Activated naive CD4-positive, alpha-beta T cell treated with anti-CD3 and anti-CD28 coated beads for 36 hours (primary cell): ENCODE measurements at places on chromosomes 5 and 9.
A peak's percentile ranks its signal among the peaks of the same experiment; 100 is the strongest.

DNA sequence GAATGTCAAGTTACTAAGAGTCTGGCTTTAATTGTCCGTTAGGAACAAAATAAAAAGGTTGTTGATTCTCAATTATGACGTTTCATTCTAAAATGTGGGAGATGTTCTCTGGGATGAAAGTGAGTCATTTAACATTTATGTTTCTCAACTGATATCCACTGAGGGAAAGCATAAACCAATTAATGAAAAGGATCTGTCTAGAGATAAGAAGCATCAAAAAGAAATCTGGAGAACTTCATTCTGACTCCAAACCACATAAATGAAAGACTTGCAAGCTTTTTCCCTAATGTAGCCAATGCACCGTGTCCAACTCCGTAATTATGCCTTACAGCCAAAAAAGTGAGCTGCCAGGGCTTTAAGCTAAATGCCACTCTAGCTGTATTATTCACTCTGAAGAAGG, 654.2 kb downstream of the TLE1 start:
- H3K27me3 ChIP-seq: no peaks in the 10 kb centered on the region
- no peak overlapping the region for H3K4me3 ChIP-seq
- DNase-seq: no peak
- no peaks in the 10 kb centered on the region for H3K36me3 ChIP-seq
- no peaks in the 10 kb centered on the region for H3K4me1 ChIP-seq
- no peak overlapping the region for H3K27ac ChIP-seq

- no peak overlapping the region for H3K27ac ChIP-seq
- H3K27me3 ChIP-seq: no peaks in the 10 kb centered on the region
- DNase-seq: no peak
Observed at GRCh38 chr5:142395334-142395733, 70.5 kb upstream of the SPRY4 start.

DNA sequence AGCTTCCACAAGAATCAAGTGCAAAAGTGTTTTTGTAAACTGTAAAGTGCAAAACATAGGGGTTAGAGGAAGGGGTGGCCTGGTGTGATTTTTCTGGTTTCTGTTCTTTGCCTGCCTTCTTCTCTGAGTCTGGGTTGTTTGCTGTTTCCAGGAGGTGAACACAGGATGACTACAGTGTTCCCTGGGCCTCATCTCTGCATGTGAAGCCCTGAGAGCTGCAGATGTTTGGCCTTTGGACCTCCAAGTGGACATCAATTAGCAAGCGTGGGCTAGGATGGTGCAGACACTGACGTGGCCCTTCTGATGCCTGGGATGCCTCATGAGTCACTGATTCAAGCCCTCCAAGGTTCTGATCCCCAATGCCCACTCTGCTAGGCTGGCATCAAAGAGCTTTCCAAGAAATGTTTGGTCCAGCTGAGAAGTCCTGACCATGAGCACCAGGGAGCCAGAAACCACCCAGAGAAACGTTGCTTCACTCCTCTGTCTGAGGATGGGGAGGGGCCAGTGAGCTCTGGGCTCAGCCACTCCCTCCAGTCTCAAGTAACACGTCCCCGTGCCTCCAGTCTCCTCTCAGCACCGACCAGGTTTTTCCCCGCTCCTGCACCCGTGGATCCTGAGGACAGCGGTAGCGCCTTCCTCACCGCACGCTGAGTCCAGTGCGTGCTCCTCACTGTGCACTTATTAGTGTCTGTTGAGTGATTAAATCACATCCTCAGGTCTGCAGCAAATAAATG, 7.6 kb downstream of the IL9 start:
- no peak overlapping the region for H3K4me3 ChIP-seq
- H3K4me1 ChIP-seq: peaks cover 4% of the 10 kb centered on the region
- DNase-seq: no peak
- H3K36me3 ChIP-seq: no peaks in the 10 kb centered on the region
- peaks cover 14% of the 10 kb centered on the region for H3K27me3 ChIP-seq
- H3K27ac ChIP-seq: no peak overlapping the region

DNA sequence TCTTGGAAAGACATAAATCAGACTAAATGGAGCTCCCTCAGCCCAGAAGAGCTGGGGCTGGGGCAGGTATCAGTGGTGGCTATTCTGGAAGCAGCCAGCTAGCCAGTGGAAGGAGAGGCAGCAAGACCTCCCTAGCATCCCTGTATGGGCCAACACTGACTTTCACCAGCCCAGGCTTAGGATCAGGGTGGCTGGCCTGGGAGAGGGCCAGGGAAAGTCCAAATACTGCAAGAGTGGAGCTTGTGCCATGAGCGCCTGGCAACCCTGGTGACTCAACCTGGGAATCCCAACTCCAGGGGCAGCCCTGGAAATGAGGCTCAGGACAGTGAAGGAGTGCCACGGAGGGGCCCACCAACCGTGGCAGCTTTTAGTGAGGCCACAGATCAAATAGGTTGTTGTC, 7.6 kb upstream of the IRF1 start:
- peaks cover 41% of the 10 kb centered on the region for H3K4me1 ChIP-seq
- H3K4me3 ChIP-seq: no peak overlapping the region
- no peaks in the 10 kb centered on the region for H3K27me3 ChIP-seq
- DNase-seq: no peak
- H3K27ac ChIP-seq: no peak overlapping the region

DNA sequence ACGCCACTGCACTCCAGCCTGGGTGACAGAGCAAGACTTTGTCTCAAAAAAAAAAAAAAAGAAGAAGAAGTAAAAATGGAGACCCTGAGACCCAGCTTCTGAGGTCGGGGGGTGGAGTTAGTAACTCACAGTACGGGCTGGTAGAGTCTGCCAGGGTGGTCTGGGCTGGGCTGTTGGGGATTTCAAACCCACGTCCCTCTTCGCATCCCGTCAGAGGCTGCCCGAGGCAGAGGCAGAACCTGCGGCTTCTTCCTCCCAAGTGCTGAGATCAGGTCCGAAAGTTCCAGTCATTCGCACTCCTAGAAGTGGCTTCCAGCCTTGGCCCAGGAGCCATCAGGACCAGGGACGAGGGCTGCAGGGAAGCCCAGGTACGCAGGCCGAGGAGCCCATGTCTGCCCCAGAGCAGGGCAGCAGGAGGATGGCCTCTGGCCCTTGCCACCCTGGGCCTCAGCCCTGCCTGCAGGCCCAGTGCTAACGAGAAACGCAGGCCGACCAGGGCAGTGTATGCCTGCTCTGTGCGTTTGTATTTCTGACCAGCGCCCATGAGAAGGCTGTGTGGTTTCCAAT, 9.9 kb upstream of the SLC2A6 start:
- H3K36me3 ChIP-seq: no peaks in the 10 kb centered on the region
- H3K4me3 ChIP-seq: no peak overlapping the region
- H3K4me1 ChIP-seq: peaks cover 3% of the 10 kb centered on the region
- no peak for DNase-seq
- H3K27me3 ChIP-seq: no peaks in the 10 kb centered on the region

DNA sequence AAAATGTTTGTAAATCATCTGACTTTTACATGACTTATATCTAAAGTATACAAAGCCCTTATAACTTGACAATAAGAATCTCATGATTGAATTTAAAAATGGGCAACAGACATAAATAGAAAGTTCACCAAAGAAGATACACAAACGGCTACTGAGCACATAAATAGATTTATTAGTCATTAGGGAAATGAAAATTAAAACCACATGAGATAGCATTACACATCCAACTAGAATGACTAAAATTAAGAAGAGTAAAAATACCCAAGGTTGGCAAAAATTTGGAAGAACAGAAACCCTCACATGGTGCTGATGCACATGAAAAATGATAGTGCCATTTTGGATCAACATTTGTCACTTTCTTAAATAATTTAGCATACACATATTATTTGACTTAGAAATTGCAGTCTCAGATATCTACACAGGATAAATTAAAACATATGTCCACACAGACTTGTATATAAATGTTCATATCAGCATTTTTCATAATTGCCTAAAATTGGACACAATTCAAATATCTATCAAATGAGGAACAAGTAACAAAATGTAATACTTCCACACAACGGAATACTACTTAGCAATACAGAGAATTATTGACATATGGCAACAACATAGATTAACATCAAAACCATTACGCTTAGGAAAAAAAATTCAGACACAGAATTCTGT, 359.1 kb upstream of the DAB2 start:
- no peaks in the 10 kb centered on the region for H3K36me3 ChIP-seq
- peaks cover 3% of the 10 kb centered on the region for H3K4me1 ChIP-seq
- no peak overlapping the region for H3K27ac ChIP-seq
- H3K27me3 ChIP-seq: peaks cover 14% of the 10 kb centered on the region

- no peak overlapping the region for H3K27ac ChIP-seq
- no peaks in the 10 kb centered on the region for H3K27me3 ChIP-seq
- no peak for DNase-seq
- no peaks in the 10 kb centered on the region for H3K36me3 ChIP-seq
Observed at GRCh38 chr5:1526681-1527131, 2.9 kb upstream of the LPCAT1 start.

DNA sequence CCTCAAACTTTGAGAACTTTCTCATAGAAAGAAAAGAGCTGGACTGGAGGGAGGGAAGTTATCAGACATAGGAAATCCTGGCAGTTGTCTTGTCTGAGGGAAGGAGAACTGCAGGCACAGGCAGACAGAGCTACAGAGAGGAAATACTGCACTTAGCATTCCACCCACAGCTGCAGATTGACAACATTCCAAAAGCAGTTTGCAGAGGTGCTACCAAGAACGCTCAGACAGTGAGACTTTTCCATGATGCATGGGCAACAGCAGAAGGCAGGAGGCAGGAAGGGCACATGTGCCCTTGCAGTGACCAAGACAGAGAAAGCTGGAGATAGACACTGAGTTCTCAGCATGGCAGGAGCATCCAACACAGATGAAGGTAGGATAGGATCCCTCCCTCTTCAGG, 327.5 kb upstream of the ZNF462 start:
- H3K4me1 ChIP-seq: no peaks in the 10 kb centered on the region
- no peaks in the 10 kb centered on the region for H3K36me3 ChIP-seq
- H3K27ac ChIP-seq: no peak overlapping the region
- H3K27me3 ChIP-seq: no peaks in the 10 kb centered on the region
- DNase-seq: no peak
- H3K4me3 ChIP-seq: no peak overlapping the region

GRCh38 chr9:36222449-36222848, 31.7 kb downstream of the CLTA start:
- H3K4me3 ChIP-seq: no peak overlapping the region
- H3K27me3 ChIP-seq: no peaks in the 10 kb centered on the region
- no peak for DNase-seq
- H3K27ac ChIP-seq: no peak overlapping the region
- H3K36me3 ChIP-seq: peaks cover 35% of the 10 kb centered on the region
- H3K4me1 ChIP-seq: peaks cover 16% of the 10 kb centered on the region

DNA sequence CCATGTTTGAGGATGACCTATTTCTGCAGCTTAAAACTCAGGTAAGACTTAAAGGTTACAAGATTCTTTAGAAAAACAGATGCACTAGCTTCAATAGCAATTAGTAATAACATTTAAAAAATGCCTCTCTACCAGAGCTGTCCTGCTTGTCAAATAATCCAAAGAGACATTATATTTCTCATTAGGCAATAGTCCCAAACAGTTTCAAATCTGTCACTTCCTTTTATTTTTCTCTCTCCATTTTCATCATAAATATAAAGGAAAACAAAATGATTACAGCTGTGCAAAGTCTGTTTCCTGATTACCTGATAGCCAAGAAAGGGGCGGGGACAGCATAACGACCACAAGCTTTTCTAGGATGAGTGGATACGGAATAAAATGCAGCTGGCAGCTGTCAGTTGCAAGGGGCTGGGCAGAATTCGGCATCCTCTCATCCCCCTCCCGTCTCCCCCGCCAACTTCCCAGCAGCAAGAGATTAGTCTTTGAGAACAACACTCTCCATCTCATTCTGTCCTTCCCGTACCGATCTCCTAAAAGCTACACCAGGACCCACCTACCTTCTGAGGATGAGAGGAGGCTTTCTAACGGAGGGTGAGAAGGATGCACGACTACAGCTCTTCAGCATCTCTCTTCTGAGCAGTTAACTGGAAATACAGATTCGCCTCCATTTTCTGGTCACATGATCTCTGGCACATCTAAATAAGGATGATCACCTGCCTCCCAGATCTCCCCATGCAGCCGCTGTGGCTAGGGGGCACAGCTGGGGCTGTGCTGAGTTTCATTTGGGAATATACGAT, 72.5 kb upstream of the PCA3 start:
- H3K4me1 ChIP-seq: peaks cover 8% of the 10 kb centered on the region
- no peaks in the 10 kb centered on the region for H3K36me3 ChIP-seq
- peak overlapping the region; percentile 71 for H3K4me3 ChIP-seq
- no peak overlapping the region for H3K27ac ChIP-seq
- peaks cover 32% of the 10 kb centered on the region for H3K27me3 ChIP-seq

GRCh38 chr5:80963966-80964481, 3.9 kb downstream of the RASGRF2 start:
- no peak overlapping the region for H3K27ac ChIP-seq
- no peak for DNase-seq
- H3K4me1 ChIP-seq: peaks cover 63% of the 10 kb centered on the region
- peak overlapping the region; percentile 28 for H3K4me3 ChIP-seq
- no peaks in the 10 kb centered on the region for H3K27me3 ChIP-seq

- no peaks in the 10 kb centered on the region for H3K4me1 ChIP-seq
- no peaks in the 10 kb centered on the region for H3K36me3 ChIP-seq
Observed at GRCh38 chr5:146902471-146902870, 23.9 kb upstream of the PPP2R2B start.

- H3K27ac ChIP-seq: no peak overlapping the region
- DNase-seq: no peak
- H3K27me3 ChIP-seq: no peaks in the 10 kb centered on the region
- no peaks in the 10 kb centered on the region for H3K36me3 ChIP-seq
Observed at GRCh38 chr5:56763182-56763581, 52.2 kb upstream of the MAP3K1 start.

GRCh38 chr5:68251804-68252522, 36.4 kb downstream of the PIK3R1 start:
- H3K27me3 ChIP-seq: no peaks in the 10 kb centered on the region
- peaks cover 83% of the 10 kb centered on the region for H3K4me1 ChIP-seq
- peak overlapping the region; percentile 1 for H3K27ac ChIP-seq
- no peak for DNase-seq
- H3K36me3 ChIP-seq: no peaks in the 10 kb centered on the region

DNA sequence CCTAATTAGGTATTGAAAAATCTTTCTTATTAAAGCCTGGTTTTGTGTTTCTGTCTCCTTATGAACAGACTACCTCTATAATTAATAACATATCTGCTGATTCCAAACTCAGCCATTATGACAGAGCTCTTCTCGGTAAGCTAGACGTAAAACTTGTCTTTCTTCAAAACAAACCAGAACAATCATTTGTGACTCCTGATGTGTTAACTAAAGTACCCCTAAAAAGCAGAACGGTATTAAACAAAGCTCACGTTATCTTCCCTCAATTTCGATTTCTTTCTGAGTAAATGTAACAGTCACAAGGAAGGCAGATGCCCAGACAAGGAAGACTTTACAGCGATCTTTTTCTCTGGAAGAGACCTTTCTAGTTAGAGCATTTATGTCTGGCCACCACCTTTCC, 1.8 kb downstream of the SEMA5A start:
- H3K27ac ChIP-seq: no peak overlapping the region
- peaks cover 7% of the 10 kb centered on the region for H3K4me1 ChIP-seq
- no peaks in the 10 kb centered on the region for H3K36me3 ChIP-seq
- DNase-seq: no peak
